ENCODE measurements at places on chromosomes 3 and 15.
A peak's percentile ranks its signal among the peaks of the same experiment; 100 is the strongest.

DNA sequence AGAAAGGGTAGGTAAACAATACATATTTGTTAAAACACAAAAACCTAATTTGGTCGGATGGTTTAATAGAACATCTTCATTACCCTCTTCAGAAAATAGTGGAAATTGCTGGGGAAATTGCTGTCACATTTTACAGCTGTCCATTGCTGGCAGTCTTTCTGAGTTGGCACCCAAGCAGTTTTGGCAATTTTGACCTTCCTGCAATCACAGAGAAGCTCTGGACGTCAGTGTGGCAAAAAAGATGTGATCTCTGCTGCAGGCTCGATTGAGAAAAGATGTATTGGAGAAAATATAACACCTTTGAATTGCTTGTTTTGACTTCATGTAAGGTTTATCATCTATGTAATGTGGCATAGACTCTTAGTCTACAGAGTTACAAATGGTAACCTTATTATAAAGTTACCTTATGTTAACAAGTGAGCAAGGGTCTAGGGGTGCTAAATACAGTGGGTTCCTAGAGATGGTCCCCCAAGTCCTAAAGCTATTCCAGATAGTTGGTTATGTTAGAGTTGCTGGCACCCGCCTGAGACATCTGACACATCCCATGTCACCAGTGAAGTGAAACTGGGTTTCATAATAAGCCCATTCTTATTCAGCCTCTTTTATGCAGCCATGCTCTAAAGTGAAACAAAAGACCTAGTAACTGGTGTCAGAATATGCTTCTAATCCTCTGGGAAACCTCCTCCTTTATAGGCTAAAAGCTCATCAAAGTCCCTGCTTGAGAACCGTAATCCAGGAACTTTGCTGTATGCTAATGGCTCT lies 14.0 kb downstream of the UBE2E1 start:
- no peak for DNase-seq

DNA sequence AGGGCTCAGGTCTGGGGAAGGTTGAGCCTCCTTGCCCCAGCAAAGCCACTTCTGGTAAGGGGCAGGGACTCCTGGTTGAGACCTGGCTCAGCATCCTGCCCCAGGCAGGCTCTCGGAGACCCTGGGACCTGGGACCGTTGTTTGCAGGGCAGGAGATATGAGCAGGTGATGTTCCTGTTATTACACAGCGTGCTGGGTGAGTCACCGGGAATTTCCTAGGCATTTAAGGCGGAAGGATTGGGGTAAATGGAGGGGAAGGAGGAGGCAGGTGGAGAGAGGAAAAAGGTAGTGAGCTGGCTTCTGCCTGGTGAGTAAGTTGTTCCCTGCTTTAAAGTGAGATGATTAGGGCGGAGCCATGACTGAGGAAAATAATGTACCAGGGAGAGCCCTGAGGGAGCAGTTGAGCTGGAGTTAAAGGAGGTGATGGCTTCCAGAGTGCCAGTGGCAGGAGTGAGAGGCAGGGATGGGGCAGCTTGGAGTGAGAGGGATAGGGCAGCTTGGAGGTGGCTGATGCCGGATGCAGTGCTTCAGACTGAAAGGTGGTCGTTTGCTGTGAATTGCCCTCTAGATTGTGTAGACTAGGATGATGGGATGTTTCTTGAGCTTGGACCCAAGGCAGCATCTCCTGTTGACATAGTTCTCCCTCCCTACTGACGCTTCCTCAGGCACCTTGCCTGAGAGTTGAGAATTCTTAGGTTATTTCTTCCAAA lies 79.4 kb downstream of the AAGAB start:
- peak; percentile 19 for DNase-seq

DNA sequence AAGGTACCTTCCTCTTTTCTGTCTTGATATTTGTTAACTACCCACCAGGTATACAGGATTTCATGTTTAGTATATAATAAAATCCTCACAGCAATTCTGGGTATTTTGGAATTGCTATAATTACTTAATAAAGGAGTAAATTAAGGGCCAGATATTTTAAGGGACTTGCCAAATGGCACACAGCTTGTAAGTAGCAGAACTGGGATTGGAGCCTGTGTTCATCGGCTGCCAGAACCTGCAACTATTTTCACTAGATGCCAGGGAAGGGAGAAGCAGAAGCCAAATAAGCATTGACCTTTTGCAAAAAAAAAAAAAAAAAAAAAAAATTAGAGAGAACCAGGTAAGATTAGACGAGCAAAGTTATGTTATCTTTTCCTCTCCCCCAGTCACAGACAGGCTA lies 683.3 kb upstream of the CADM2 start:
- DNase-seq, result no peak

DNA sequence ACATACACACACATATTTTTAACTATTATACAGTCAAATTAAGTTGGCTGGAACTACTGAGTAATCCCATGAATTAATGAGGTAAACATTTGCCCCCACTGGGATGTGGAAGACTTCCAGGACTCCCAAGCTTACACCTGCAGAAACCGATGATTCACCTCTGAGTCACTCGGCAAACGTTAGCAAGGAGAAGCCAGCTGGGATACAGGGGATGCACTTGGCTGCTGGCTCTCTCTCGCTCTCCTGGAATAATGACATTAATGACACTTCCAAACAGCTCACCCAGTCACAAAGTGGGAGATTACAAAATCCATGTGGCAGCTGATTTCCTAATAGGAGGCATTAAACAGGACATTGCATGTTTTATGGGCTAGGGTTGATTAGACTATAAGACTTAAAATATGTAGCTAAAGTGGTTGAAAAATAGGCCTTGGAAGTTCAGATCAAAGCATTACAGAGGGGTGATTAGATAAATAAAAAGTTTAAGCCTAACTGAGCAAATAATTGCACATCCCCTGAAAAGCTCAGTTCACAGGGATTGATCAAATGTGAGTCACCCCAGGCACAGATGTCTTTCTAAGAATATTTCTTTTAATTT lies 500.9 kb downstream of the SOX2 start:
- DNase-seq, result peak; percentile 48

DNA sequence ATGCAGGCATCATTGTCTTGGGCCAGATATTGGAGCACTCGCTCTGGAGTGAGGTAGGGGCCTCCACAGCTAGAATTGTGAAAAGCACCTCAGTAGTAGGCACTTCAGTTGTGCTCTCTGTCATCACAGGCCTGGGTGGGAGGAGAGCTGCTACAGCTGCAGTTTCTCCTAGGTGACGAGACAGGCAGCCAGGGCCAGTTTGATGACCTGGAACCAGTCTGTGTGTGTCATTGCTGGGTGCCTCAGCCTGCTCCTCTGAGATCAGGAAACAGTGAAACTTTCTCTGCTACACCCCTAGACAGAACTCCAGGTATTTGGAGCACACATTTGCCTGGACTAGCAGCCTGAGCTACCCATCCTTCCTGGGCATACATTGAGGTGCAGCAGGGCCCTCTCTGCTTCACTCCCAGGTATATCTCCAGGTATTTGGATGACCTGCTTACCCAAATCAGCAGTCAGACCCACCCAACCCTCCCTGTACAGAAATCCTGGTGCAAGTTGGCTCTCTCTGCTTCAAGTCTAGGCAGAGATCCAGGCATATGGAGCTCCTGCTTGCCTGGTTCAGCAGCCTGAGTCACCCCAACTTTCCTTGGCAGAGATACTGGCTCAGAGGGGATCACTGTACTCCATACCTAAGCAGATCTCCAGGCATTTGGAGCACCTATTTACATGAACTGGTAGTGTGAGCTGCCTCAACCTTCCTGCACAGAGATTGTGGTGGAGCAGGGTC lies 54.3 kb upstream of the SGO1 start:
- DNase-seq, result no peak

DNA sequence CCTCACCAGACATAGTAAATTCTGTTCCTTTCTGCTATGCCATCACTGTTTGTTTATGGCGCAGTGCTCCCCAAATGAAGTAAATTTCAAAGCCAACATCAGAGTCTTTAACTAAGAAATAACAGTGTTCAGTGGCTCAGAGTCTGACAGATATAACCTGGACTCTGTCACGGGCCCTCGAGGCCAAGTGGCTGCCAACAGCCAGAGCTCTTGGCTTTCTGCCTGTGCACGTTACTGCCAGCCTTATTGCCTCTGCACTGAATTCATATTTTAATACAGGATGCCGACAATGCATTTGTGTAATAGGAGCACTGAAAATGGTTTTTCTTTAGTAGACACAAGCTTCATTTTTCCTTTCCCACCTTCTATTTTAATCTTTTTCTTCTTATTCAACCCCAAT lies 219.9 kb downstream of the NLGN1 start:
- no peak for DNase-seq

- no peak for DNase-seq
Measured at GRCh38 chr3:180633722-180634121, 31.8 kb downstream of the TTC14 start.

DNA sequence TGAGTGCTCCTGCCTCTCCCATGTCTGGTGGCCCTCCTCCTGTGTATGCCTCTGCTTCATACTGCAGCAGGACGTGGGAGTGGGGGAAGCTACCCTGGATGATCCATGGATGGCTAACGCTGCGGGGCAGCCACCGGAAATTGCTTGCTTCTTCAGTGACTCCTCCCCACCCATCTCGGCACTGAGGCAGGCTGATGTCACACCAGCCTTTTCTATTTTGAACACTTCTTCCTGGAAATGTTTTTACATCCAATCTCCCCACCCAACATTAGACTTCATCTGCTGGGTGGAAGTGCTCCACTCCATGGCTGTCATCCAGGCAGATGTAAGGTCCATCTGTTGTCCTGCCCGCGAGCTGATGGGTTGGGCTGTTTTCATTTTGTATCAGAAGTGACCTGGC lies 58.9 kb upstream of the MUC13 start:
- DNase-seq, result no peak

DNA sequence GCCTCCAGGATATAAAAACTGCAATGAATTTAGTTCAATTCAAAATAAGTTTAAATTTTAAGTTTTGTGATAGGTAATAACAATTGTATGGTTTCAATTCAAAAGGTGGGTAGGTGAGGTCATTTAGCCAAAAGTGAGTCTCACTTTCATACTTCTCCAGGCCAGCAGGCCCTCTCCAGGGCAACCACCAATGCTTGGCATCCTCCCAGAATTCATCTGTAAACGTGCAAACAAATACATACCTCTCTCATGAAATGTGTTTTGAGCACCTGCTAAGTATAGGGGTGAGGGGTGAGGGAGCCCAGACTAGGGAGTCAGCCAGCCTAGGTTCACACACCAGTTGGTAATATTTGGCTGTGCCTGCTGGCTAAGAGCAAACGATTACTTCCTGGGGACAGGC lies 22.0 kb upstream of the RBSN start:
- DNase-seq, result no peak

DNA sequence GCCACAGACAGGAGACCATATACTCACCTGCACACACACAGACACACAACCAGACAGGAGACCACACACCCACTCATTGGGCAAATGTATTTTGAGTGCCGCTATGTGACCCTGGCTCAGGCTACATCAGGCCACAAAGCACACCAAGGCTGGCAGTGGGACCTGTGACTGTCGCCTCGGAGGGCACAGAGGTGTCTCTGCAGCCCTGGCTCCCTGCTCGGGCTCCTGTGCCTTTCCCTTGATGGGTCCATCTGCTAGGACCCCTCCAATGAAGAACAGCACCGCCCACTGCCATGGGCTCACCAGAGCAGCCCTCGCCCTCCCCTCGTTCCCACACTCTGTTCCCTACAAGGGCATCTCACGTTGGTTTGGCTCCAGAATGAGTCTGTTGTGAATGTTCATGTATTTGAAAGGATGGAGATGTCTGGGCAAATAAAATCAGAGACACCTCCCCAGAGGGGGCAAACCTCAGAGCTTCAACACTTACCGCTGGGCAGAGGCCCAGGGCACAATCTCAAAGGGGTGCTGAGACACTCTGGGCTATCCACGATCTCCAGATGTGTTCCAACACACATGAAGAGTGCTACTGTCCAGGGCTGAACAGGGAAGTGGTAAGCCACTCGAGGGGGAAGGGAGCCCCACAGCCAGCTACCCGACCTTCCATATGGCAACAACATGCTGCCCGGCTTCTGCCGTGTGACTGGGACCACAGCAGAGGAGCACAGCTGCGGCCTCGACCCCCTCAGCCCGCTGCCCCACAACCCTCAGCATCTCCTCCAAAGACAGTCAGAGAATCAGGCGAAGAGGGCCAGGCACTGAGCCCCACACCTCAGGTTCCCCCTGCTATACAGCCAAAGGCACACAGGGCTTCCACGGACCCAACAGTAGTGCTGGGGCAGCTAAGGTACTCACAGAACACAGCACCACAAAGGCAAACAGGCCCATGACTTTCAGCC lies 74.9 kb downstream of the OCA2 start:
- no peak for DNase-seq

- no peak for DNase-seq
Measured at GRCh38 chr3:28109829-28110228, 131.6 kb upstream of the CMC1 start.

- DNase-seq, result peak; percentile 45
Measured at GRCh38 chr15:73982222-73982962, 9.7 kb downstream of the STOML1 start.

GRCh38 chr3:128075522-128076482 lies 23.6 kb downstream of the SEC61A1 start:
- peak; percentile 83 for DNase-seq

- no peak for DNase-seq
Measured at GRCh38 chr3:131283862-131284261, 97.7 kb upstream of the NUDT16 start.

DNA sequence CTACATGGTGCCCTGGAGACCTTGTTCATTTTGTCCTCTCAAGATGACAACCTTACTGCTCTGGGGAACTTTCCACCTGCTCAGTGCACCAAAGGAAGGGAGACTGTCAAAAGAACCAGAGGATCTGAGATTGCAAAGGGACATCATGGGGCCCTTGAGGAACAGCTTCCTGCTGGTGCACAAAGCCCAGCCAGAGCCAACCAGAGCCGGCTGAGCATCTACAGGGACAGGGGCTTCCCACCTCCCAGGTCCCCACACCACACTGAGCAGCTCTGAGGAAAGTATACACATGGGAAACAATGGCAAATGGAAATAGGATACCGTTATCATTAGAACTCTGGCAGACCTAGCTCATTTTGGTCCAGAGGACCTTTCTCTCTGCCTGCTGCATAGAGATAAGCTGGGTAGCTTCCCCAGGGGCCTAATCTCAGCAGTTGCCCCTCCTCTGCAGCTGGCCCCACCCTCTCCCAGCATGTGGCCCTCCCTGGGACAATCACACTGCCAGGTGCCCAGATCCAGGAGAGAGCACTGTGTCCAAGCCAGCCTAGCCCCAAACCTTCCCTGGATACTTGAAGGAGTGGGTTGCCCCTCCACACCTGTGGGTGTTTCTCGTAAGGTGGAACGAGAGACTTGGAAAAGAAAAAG lies 123.4 kb upstream of the PRR20G start:
- DNase-seq, result no peak

DNA sequence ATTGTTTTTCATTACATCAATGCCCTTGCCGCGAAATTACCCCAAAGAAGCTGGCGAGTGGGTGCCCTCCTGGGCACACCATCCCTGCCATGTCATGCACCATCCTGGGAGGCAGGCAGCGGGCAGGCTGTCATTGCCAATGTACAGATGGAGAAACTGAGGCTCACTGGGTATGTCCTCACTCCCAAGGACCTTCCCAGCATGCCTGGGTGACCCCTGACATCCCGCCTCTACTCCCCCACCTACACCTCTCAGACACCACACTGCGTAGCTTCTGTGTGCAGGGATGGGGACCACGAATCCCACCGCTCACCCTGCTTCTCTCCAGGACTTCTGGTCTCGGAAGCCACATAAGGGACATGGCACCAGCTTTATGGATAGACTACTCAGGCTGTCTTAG lies 41.0 kb upstream of the SLC41A3 start:
- DNase-seq, result no peak

- DNase-seq, result no peak
Measured at GRCh38 chr3:99286266-99286845, 352.0 kb upstream of the COL8A1 start.

- DNase-seq, result no peak
Measured at GRCh38 chr3:108296239-108296638, at the start of gene HHLA2. Gene HHLA2, plus strand, starts transcription at chr3:108296548. Its CDS starts 55,266 bp downstream, at chr3:108351814.

- no peak for DNase-seq
Measured at GRCh38 chr3:188689101-188689574, 482.6 kb upstream of the TPRG1 start.

Data from NCI-H2171 (cell line).